Stimulated activated CD4-positive, alpha-beta T cell treated with anti-CD3 and anti-CD28 coated beads, Interleukin-12 subunit alpha, Interleukin-12 subunit beta, amount 100 ng/mL, for 48 hours (primary cell): ENCODE measurements at places on chromosomes 5 and 9.

DNA sequence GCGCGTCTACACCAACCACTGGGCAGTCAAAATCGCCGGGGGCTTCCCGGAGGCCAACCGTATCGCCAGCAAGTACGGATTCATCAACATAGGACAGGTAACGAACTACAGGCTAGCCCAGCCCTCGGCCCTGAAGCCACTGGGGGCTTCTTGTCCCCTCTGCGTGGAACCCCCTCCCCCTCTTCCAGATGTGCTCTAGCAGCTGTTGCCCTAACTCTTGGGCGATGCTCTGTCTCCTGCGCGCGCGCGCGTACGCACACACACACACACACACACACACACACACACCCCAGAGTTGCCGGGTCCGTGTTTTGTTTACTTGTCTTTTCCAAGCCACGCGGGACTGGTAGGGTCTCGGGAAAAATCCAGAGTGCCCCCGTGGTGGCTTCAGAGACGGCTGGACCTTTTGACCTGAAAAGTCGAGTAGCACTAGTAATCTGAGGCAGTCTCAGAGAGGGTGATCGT, 836 bp downstream of the PCSK5 start:
- peak; percentile 7 for DNase-seq

- no peak for DNase-seq
Measured at GRCh38 chr5:66710557-66711088, 114.4 kb downstream of the MAST4 start.

DNA sequence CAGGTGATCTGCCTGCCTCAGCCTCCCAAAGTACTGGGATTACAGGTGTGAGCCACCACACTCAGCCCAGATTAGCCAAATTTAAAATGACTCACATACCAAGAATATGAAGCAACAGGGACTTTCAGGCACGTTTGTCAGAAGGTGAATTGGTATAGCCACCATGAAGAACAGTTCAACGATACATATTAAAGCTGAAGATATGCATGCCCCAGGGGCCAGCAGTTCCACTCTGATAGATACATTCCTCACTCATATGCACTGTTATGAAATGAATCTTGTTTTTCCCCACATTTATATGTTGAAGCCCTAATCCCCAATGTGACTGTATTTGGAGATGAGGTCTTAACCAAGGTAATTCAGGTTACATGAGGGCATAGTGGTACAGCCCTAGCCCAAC, 22.5 kb downstream of the SLC35D2 start:
- DNase-seq: no peak

GRCh38 chr5:111261610-111262009, 37.4 kb downstream of the CAMK4 start:
- DNase-seq: no peak

DNA sequence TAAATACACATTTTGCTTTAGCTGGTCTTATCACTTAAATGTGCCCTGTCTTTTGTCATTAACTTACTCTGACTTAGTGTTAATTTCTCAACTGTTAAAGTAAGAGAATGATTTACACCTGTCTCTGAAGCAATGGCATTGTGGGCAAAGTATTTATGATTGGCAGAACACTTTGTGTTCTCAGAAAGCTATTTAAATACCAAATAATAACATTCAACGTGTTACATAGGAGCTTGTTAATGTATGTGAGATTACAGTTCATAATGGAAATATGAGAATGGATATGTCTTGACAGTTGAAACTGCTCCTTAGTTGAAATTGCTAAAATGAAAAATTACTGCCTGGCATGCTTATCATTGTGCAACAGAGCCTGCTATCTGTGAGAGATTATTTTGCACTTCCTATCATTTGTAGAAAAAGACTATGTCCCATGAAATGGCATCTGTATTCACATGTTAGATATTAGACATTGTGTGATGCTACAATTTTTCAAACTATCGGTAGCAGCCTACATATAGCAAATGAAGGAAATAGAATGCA, 46.1 kb downstream of the PRR16 start:
- no peak for DNase-seq

GRCh38 chr5:104494083-104494482, 931.5 kb upstream of the NUDT12 start:
- no peak for DNase-seq

DNA sequence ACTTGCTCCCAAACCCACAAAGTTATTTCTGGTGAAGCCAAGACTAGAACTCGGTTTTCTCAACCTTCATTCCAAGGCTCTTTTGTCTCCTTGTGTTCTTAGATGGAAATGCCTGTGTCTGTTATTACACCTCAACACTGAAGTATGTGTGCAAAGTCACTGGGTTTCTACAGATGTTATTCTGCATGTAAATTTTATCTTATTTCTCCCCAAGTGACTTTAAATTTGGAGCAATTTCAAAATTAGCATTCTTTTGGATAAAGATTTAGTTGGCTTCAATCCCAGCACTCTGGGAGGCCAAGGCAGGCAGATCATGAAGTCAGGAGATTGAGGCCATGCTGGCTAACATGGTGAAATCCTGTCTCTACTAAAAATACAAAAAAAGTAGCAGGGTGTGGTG, 104.4 kb upstream of the GNA14 start:
- DNase-seq: no peak

DNA sequence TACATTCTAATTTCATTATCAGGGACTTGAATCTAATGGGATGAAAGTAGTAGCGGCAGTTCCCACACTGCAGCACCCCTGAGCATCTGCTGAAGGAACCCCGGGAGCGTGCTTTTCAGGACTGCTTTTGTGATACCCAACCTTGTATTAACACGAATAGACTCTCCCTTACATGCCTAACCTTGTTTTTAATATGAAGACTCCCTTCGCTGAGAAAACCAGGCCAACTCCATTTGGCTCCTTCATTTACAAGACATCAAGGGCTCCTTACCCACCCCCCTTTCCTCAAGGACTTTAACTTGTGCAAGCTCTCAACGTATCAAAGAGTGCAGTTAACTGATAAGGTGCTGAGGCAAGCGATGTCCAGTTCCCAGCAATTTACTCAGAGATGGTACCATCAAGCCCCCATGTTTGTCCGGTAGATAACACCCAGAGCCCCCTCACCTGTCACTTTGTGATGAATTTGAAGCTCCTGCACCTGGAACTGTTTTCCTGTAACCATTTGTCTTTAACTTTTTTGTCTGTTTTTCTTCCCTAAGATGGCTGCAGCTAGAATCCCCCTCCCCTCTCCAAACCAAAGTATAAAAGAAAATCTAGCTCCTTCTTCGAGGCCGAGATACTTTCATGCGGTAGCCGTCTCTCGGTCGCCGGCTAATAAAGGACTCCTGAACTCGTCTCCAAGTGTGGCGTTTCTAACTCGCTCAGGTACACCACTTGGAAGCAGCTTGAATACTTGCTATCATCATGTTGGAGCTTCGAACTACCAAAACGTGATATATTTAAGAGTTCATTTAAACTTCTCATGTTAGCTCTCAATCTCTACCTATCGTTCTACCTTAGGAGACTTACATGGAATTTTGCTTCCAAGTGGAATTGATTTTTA, 10.7 kb downstream of the HNRNPH1 start:
- DNase-seq: no peak

- no peak for DNase-seq
Measured at GRCh38 chr5:151890299-151890698, 34.4 kb downstream of the GLRA1 start.

DNA sequence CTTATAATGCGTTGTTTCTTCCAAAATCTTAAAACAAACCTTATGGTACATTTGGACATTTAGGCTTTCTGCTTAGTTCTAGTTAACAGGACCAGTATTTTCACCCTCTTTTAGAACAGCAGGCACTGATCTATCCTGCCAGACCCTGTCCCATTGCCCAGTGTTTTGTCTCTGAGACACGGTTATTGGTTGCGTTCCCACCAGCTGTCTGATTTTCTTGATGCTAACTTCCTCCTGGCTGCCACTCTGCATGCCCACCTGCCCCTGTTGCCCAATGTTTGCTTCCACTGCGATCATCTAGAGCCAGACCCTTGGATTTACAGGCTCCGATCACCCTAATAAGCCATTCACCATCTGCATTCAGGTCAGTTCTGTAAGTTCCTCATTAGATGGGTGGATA, 506.0 kb upstream of the CDH6 start:
- DNase-seq: no peak

DNA sequence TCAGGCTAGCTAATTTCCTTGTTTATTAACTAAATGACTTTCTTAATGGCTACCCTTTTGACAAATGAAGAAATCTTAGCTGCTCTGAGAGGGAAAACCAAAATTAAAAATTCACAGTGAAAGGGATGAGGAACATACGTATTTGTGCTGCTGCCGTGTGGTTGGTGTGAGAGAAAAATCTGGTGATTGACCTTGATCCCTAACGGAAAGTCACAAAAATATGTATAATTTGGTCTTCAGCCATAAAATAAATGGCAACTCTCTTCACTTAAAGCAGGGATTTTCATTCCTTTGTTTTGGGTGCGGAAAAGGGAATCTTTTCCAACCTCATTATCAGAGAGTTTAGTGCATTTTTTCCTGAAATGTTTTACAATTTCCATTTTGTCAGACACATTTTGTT, 40.4 kb downstream of the PAM start:
- DNase-seq: no peak

GRCh38 chr9:89538871-89539270, 41.0 kb upstream of the SEMA4D start:
- DNase-seq: no peak

GRCh38 chr5:171149772-171150171, 159.3 kb upstream of the TLX3 start:
- DNase-seq: no peak

DNA sequence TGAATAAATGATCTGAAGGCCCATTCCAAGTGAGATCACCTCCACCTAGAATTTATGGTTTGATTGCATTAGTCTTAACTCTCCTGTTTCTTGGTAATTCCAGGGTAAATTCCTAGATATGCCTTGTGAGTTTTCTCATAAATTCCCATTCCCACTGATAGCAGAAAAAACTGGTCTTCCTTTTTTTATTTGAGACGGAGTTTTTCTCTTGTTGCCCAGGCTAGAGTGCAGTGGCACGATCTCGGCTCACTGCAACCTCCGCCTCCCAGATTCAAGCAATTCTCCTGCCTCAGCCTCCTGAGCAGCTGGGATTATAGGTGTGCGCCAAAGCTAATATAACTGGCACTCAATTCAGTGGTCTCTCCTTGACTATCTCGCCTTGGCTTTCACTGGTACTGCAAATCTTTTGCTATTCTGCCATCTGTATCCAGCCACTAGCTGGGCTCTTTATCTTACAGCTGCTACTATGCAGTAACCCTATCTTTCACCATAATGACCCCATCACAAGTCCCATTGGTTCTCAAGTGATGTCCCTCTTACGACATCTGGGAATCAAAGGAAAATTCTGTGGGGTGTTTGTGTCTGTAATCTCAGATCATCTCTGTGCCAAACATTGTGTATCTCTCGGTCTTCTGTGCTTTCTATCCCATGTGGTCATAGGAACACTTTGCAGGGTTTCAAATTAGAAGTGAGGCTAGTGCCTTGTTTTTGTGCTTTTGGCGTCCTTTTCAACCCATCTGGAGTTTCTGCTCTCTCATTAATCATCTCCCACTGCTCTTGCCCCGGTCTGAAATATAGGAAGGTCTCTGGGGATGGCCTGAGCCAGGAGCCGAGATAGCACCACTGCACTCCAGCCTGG, 14.4 kb downstream of the HNRNPK start:
- DNase-seq: no peak

DNA sequence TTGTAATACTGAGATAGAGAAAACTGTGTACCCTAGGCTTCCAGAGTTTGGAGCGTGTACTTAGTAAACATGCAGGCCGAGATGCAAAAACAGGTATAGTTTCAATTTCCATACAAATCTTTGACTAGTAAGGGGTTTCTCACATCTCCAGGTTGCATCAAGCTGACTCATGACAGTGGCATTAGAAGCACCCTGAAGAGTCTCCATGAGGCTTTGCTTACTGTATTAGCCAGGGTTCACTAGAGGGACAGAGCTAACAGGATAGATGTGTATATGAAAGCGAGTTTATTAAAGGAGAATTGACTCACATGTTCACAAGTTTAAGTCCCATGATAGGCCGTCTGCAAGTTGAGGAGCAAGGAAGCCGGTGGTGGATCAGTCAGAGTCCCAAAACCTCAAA, 275.3 kb upstream of the CDH6 start:
- DNase-seq: no peak

DNA sequence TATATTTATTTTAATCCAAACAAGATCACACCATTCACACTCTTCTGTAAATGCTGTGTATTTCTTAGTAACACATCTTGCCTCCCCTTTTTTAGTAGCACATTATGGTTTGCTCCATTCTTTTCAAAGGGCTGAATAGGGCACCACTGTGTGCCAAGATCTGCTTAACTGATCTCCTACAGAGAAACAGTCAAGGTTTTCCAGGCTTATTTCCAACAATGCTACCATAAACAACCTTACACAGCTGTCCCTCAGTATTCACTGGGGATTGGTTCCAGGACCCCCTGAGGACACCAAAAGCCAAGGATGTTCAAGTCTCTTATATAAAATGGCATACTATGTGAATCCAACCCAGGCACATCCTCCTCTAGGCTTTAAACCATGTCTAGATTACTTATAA, 16.5 kb downstream of the GOLM1 start:
- DNase-seq: no peak

DNA sequence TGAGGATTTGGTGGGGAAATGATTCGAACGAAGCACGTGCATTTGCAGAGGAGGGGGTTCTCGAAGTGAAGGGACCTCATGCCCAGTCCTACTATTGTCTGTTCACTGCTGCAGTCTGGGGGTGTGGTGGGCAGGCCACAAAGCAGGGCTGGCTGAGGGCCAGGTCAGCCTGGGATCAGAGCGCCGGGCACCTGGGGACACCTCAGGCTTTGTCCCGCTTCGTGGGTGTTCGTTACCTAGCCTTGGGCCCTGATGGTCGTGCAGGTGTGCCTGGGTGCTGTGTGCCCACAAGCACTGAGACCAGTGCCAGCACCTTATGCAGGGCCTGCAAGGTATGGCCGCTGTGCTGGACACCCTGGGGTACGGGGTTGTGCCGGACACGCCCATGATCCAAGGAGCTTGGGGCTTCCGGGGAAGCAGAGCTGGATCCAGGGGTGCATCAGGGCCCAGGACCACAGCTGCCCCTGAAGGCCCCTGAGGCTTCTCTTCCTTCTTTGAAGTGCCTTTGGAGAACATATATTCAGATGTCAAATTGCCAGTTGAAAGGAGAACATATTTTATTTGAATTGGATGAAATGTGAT, 80.6 kb downstream of the COL5A1 start:
- no peak for DNase-seq

DNA sequence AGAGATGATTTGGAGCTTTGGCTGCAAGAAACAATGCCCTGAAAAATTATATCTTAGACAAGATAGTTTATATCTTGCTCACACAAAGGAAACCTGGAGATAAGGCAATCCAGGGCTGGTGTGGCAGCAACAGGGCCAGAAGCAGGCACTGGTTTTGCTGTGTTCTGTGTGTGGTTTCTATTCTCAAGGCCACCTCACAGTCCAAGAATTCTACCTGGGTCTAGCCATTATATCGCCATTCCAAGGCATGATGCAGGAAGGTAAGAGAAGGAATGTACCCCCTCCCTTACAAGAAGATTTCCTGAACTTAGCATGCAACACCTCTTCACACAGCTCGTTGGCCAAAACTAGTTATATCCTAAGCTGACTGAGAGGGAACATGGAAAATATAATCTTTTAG, 74.5 kb upstream of the MEGF10 start:
- DNase-seq: no peak

- no peak for DNase-seq
Measured at GRCh38 chr9:10144355-10144754, 468.4 kb downstream of the PTPRD start.

- no peak for DNase-seq
Measured at GRCh38 chr5:75189353-75189752, 47.3 kb downstream of the ANKRD31 start.
